ENCODE measurements at places on chromosomes 2 and 18.

GRCh38 chr2:41910126-41910525 lies 137.7 kb upstream of the PKDCC start:
- DNase-seq, result no peak

DNA sequence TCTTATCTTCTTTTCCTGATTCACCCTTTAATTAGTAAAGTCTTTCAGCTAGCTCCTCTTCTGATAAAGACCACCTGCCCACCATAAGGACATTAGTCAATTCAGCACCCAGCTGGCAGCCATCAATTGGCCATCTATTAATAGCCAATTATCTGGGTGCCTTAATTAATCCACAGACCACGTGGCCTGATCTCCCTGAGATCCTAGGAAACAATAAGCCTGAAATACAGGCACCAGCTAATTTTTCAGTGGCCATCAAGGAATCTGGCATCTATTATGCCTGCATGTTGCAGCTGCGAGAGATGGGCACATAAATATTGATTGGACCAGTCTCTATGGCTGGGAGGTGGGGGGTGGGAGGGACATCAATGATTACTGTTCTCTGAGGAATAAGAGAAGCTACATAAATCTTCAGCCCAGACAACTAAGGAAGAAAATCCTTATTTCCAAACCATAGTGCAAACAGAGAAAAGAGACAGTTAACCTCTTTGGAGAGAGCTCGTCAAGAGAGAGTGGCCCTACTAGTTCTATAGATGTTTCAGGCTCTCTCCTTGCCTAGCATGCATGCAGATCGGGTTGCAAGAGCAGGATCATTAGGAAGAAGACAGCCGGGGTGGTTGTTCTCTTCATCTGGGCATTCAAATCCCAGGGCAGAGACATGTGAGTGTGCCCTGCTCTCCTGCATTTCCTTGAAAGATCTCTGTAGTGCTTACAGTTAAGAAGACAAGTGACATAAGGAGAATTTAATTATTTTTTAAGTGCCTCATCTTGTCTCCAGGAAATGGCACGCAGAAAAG lies 8.7 kb downstream of the GALNT14 start:
- no peak for DNase-seq

GRCh38 chr2:190407246-190407661 lies 901 bp upstream of the MFSD6 start:
- DNase-seq, result no peak

DNA sequence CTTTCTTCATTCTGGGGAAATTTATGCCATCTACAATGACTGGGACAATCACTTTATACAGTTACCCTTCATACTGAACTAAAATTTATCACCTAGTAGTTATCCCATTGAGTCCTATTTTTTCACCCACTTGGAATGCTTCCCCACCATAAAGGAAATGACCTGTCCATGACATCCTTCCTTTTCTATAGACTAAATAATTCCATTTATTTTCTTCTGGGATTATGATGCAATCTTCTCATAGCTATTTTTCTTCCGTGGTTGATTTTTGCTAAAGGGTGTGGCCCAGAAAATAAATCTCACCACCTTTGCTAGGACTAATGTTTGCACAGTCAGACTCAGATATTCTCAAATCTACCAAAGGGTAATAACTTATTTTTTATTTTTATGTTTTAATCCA lies 186.1 kb upstream of the NRXN1 start:
- DNase-seq, result no peak

GRCh38 chr2:225670111-225670974 lies 270.8 kb downstream of the NYAP2 start:
- no peak for DNase-seq

DNA sequence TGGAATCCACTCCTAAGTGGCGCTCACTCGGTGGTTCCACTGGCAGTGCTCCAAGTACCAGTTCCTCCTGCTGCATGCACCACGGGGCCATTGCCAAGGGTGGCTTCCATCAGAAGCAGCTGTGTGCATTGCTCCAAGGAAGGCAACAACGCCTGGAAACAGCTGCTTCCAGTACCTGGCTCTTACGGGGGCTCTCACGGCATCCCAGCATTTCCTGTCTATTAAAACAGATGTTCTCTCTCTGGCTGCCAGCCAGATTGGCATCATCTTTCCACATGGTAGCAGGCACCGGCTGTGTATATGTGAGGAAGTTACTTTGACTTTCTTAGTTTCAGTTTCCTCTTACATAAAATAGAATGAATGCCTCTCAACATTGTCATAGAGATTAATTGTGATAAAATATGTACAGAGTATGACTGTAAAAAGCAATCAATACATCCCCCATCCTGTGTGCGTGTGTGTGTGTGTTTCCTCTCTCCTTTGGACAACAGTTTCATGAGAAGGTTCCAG lies 84.9 kb downstream of the CMPK2 start:
- DNase-seq, result peak; percentile 64

GRCh38 chr2:59827677-59828076 lies 725.8 kb downstream of the BCL11A start:
- DNase-seq, result no peak

DNA sequence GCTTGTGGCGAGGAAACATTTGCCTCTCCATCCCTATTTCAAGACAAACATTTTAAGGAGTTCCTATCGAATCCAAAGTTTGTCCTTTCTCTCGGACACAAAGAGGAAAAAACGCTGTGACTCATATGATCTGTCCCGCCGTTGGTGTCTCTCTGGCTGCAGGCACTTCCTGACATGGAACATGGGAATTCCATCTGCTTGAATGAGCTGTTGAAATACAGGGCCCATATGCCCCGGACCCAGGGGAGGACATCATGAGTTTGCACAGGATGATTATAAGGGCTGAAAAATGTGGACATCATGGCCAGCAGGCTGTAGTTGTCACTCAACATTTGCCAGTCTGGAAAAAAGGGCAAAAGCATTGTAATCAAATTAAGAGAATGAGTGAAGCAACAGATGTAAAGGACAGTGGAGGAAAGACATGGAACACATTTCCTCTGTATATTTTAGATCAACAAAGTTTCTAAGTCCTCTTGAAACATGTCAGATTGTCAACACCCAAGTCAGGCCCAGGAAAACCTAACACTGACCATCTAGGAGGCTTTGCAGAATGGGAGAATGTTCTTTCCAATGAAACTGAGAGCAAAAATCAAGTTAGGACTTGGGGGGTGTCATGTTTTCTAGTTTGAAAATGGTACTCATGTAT lies 103.2 kb upstream of the SMIM21 start:
- DNase-seq, result no peak

DNA sequence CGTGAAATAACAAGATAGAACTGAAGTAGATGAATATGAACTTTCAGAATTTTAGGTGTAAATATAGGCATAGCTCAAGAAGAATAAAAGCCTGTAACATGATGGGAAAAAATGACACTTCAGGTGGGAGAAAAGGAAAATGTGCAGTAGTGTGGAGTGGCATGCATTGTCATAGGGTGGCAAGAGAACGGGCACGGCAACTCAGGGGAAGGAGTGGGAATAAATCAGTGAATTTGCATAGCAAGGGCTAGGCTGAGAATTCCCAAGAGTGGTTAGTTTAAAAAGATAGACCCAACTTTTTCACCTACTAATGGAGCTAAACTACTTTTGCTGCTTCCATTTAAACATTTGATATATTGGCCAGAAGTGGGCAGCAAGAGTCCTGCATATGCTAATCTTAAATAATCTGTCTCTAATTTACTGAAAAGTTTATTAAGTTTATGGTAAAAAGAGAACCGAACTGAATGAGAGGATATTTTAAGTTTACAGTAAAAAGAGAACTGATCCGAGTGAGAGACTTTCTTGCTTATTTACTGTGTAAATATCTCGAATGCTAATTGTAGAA lies 228.1 kb downstream of the CTNNA2 start:
- DNase-seq, result no peak

- DNase-seq, result no peak
These were observed 140.7 kb downstream of the NOL4 start for GRCh38 chr18:34083910-34084535.

GRCh38 chr2:186345745-186346144 lies 140.3 kb upstream of the ZC3H15 start:
- DNase-seq, result no peak

DNA sequence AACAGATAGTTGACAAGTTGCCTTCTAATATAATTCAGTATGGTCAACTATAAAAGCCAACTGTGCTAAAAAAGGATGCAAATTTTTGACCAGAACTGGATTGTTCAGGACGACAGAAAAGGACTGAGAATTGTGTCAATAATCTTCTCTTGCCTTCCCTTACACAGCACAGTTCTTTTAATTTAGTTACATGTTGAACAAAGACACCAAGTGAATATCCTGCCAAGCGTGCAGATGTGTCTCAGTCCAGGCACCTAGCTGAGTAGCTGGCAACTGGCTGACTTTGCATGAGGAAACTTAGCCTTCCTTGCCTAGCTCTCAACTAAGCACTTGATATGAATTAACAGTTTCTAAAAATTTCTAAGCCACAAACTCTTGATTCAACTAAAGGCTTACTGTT lies 801.4 kb downstream of the BCL11A start:
- no peak for DNase-seq

DNA sequence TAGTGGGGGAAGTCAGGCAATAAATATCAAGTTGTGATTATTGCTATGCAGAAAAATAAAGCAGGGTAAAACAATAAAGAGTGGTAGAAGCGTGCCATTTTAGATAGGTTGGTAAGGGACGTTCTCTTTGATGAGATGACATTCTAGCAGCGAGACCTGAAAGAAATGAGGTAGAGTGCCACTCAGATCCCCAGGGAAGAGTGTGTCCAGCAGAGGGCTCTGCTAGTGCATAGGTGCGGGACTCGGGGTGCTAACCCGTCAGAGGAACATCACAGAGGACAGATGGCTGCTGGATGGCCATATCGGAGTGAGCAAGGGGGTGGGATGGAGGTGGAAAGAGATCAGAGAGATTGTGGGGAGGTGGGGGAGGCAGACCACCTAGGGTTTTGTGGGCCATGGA lies 16.3 kb upstream of the GTF2A1L start:
- no peak for DNase-seq

DNA sequence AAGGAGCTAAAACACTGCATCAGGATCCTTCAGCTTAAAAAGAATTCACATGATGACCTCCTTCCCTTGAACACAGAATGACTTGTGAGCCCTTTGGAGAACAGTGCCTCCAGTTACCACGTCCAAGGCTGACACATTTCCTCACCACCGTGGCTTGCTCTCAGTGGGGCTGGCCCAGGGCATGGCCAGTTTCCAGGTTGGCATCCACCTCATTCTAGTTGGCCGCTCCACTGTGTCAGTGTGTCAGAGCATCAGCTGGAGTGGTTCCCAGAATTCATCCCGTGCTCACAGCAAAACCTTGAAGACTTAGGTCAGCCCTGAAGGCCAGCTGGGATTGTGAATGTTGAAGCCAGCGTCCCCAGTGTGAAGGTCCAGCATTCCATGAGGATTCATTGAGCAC lies 158.5 kb downstream of the INSIG2 start:
- no peak for DNase-seq

DNA sequence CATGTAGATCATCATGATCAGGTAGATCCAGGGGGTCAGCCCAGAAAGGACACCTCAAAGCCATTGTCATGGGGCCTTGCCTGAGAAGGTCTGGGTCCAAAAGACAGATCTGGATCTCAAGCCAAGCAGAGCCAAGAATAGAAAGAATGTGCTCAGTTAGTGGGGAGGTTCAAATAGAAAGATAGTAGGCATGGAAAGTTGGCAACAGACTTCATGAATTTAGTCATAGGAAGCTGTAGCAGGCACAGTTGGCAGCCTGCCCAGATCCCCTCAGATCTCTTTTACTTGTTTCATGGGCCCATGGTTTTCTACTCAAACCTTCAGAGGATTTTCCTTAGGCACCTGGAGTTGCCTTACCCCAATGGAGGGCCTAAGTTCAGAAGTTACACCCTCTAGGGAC lies 767.0 kb downstream of the SLC4A3 start:
- DNase-seq, result no peak

DNA sequence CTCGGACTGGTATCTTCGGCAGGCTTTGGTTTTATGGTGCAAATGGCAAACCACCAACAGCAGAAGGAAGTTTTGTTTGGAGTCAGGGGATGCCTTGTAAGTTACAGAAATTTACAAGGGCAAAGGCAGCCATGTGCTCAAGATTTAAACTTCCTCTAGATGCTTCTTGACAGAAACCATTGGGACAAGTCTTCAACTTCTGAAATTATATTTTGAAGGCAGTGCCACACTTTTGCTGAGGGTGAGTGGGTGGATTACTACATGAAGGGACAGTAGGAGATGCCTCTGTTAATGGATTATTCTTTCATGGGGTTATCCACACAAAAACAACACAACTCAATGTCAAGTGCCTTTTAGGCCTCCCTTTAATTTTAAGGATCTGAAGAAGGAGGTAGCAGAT lies 97.9 kb downstream of the VAPA start:
- no peak for DNase-seq

DNA sequence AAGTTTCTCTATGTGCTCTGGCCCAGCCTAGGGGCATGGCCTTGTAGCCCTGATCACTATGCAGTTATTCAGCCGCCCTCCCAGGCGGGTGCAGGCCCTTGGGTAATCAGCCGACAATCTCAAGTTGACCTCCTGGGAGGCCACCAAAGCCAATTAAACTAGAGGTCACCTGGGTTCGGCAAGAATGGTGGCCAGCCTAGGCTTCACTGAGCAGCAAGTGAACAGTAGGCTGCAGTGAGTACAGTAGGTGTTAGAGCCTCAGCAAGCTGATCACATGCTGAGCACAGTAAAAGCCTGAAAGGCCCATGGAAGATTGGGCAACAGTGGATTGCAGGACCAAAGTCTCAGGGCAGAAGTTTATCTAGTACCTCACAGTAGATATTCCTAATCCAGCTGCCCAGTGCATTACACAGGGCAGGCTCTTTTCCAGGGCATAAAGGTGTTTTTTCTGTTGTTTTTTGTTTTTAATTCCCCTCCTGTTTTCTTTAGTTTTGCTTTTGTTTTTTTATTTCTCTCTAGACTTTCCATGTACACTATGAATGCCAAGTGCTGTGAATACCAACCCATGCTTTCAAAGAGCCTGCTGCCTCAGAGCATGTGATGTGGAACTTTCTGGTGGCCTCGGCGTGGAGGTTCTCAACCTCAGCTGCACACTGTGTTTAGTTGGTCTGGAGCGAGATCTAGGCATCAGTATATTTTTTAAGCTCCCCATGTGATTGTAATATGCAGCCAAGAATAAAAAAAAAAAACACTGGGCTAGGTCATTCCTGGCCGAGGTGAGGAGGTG lies 55.9 kb upstream of the ATL2 start:
- no peak for DNase-seq

DNA sequence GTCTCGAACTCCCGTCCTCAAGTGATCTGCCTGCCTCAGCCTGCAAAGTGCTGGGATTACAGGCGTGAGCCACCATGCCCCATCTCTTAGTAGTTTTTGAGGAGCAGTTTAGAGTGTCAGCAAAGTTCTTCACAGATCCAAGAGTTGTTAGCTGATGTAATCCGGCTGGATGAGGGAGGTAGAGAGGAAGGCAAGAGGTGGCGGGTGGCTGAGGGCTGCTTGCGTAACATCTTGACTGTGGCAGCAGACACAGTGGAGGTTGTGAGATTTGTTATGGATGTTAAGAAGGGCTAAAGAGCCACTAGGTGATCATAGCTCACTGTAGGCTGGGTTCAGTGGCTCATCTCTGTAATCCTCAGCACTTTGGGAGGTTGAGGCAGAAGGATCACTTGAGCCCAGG lies 19.5 kb upstream of the FAM136A start:
- DNase-seq, result no peak
